Lower lobe of right lung (tissue), 2 donors: ENCODE measurements at places on chromosomes 6 and 20. TPM values are rescaled to one million over a fixed set of nuclear protein-coding genes. Genes with fewer than 3 reads are reported as not detected.
A peak's percentile ranks its signal among the peaks of the same experiment; 100 is the strongest.

The HS3ST5 gene
- total RNA-seq: 0.12 TPM

The HEY2 gene
- 2.8 TPM for total RNA-seq

The GLP1R gene
- total RNA-seq: 0.35 TPM

The HLA-DRB5 gene
- total RNA-seq: 279 TPM

The TMEM74B gene
- total RNA-seq: 15.8 TPM

The PACRG gene
- 5.5 TPM for total RNA-seq

The HLA-DMB gene
- 208 TPM for total RNA-seq

GRCh38 chr6:132813173-132813856, 1.1 kb upstream of the RPS12 start:
- DNase-seq: peak; percentile 70

DNA sequence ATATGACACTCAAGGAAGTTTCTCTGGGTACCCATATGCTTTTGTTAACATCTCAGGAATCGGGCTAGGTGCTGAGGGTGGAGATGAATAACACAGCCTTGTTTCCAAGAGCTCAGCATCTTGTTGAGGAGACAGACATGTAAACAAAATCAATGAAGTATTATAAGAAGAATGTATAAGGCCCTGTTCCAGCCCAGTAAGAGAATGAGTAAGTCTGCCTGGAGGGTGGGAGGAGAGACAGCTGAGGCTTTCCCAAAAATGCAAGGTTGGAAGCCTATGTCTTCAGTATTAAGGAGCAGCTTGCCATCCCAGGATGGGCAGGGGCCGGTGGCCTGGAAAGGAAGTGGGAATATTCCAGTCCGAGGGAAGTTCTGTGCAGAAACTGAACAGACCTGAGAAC, 615.3 kb upstream of the BTBD3 start:
- DNase-seq: no peak

GRCh38 chr6:119255492-119255891, 94.1 kb downstream of the MAN1A1 start:
- no peak for DNase-seq

- DNase-seq: no peak
Observed at GRCh38 chr6:13033145-13033544, 295.2 kb downstream of the TBC1D7 start.

- DNase-seq: no peak
Observed at GRCh38 chr6:79215213-79215824, 19.2 kb downstream of the HMGN3 start.

DNA sequence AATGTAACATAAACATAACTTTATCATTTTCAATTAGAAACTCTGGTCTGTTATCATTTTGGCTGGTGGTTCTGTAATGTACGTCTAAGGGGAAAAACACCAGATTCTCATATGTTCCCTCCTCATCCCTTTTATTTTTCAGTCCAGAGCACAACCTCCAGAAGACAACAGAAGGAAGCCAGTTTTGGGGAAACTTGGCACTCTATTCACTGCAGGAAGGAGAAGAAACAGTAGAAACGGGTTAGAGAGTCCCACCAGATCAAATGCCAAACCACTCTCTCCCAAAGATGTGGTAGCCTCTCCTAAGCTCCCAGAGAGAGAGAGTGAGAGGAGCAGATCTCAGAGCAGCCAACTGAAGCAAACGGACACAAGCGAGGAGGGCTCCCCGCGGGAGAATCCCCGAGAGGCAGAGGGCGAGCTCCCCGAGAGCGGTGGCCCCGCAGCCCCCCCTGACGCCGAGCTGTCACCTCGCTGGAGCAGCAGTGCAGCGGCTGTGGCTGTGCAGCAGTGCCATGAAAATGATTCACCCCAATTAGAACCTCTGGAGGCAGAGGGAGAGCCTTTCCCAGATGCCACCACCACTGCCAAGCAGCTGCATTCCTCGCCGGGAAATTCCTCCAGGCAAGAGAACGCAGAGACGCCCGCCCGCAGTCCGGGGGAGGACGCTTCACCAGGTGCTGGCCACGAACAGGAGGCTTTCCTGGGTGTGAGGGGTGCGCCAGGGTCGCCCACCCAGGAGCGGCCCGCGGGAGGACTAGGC, 117.8 kb downstream of the RTN4IP1 start:
- DNase-seq: peak; percentile 61

- DNase-seq: peak; percentile 76
Observed at GRCh38 chr6:144064402-144065212, 30.8 kb downstream of the SF3B5 start.

DNA sequence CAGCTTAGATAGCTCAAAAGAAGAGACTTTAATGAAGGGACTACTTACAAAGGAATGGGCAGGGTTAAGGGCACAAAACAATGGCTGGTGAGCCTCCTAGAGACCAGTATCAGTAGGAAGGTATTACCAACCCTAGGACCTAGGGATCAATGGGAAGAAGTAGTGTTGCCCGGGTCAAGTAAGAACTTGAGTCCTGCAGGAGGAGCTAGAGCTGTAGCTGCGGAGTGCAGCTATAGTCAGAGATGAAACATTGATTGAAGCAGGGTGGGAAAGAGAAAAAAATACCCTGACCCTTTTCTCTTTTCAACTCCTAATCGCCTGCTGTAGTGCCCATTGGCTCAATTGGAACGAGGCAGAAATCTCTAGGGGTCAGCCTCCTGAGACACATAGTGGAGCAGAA, 144.0 kb downstream of the FLRT3 start:
- no peak for DNase-seq

- DNase-seq: no peak
Observed at GRCh38 chr20:54056762-54057639, 13.4 kb downstream of the BCAS1 start.

GRCh38 chr6:75489025-75489424, 4.6 kb downstream of the FILIP1 start:
- no peak for DNase-seq

GRCh38 chr6:28659250-28659566, 133.5 kb downstream of the GPX5 start:
- no peak for DNase-seq

DNA sequence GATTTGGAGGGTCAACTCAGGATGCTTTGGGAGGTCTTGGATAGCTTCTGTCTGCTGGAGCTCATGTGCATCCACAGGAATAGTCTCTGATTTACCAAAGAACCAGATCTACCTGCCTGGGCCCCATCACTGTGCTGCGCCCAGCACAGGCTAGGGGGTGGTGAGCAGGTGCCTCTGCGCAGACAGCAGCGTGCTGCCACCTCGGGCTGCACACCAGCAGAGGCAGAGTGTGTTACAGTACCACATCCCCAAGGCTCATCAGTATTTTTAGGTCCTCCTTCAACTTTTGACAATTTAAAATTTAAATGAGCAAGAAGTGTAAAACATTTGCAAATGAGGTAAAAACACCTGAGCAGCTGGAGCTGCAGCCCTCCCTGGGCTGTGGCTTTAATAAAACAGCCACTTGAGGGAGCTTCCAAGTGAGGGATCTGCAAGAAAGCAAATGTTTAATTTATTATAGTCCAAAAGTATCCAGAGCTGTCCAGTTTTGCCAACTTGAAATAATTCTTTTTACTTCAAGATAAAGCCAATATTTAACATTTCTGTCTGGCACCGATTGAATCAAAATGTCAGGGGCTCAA, 324.9 kb downstream of the ZFAND3 start:
- DNase-seq: no peak

GRCh38 chr6:42571611-42572342, 7.9 kb downstream of the UBR2 start:
- DNase-seq: no peak

DNA sequence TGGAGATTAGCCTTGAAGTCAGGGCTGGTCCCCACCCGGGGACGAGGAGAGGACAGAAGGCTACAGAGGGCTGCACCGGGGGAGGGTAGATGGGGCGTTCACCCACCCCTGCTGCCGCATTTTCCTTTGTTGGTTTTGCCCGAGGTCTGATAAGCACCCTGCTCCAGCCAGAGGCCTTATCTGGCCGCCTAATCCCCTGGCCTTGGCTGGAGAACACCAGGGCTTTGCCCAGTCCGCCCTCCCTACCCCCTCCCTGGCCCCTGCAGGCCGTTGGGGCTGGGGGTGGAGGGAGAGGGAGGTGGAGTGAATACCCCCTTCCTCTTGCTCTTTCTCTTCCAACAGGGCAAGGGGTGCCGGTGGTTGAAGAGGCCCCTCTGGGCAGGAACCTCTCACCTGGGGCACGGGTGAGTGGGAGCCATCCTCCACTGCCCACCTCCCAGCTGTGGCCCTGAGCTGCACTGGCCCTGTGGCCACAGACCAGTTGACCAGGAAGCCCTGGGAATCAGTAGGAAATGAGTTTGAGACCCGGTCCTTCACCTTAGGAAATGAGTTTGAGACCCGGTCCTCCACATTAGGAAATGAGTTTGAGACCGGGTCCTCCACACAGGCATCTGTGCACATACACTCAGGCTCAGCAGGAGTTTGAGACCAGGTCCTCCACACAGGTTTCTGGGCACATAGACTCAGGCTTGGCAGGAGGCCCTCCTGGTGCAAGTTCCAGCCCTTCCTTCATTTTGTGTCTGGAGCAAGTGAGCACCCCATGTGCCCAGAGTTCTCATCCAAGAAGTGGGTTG, 12.0 kb upstream of the GATA5 start:
- no peak for DNase-seq

DNA sequence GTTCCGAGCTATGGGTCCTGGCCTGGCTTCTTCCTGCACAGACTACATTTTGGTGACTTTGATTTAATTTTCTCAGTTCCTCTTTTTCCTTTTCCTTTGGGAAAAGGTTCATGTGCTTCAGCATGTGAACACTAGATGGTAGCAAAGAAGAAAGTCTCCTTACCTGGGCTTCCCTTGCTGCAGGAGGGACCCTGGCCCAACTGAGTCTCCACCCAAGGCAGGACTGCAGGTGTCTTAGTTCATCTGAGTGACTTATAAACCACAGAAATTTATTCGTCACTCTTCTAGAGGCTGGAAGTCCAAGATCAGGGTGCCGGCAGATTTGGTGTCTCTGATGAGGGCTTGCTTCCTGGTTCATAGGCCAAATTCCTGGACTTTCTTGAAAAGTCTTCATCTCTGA, 163.2 kb downstream of the SYCP2 start:
- no peak for DNase-seq
